ENCODE measurements at places on chromosomes 6 and 20. TPM values are rescaled to one million over a fixed set of nuclear protein-coding genes. Genes with fewer than 3 reads are reported as not detected.

WFDC2 gene
- total RNA-seq = not detected

TPBG gene
- 20.3 TPM for total RNA-seq

POPDC3 gene
- 42.4 TPM for total RNA-seq

IBTK gene
- total RNA-seq = 12.9 TPM

BAK1 gene
- total RNA-seq = 16.3 TPM

JPH2 gene
- not detected for total RNA-seq

GRCh38 chr20:47914792-47915191 is 129.5 kb upstream of the SULF2 start:
- no peak for DNase-seq

- no peak for DNase-seq
Observed at GRCh38 chr6:113219783-113220182, 637.4 kb upstream of the MARCKS start.

DNA sequence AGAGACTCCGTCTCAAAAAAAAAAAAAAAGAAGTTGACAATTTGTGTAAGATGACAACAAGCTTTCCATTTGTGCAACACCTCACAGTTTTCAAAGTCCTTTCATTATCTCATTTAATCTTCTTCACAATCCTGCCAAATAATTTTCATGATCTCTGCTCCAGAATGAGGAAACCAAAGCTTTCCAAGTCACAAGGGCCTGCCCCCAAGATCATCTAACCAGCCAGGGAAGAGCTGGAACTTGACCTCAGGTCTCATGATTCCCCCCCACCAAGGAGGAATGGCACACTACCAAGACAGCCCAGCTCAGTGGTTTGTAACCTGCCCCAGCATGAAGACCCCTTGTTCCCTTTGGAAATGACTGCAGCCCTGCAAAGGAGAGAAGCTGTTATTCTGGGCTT is 74.0 kb upstream of the PIM1 start:
- DNase-seq = no peak

DNA sequence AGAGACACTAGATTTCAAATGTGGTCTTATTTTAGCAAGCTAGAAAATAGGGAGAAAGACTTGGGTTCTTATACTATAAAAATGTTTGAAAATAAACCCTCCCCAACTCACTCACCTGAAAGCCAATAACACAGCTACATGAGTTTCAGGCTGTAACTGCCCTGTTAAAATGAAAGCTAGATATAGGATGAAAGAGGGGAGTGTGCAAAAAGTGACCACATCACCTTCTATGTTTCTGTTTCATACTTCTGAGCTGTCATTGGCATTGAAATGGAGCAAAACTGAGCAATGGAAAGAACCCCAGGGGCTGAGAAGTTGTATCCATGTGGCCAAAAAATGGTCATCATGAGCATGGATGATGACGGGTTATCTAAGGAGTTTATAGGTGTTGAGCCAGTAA is 148.1 kb upstream of the TENT5A start:
- DNase-seq = no peak

- DNase-seq = no peak
Observed at GRCh38 chr6:118240878-118241528, 307.1 kb upstream of the PLN start.

GRCh38 chr6:39056681-39057080 is 8.1 kb downstream of the GLP1R start:
- no peak for DNase-seq

GRCh38 chr6:110325197-110325596 is 33.0 kb downstream of the METTL24 start:
- peak; percentile 85 for DNase-seq

GRCh38 chr6:45351667-45352066 is 23.5 kb downstream of the RUNX2 start:
- no peak for DNase-seq

DNA sequence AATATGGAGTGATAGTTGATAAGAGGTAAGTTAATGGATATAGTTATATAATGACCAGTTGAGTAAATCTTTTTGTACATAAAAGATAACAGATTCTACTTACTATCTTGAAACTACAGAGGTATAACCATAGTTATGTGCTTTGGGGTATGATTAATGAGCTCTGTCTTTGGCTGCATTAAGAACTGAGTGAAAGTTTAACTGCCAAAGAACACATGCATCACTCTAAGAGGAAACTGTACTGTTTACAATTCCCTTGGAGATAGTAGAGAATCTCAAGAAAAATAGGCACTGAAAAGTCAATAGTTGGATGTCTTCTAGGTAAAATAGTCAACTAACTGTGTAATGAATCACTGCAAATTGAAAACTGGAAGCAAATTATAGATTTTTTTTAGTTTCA is 1129.5 kb downstream of the EPHA7 start:
- no peak for DNase-seq

DNA sequence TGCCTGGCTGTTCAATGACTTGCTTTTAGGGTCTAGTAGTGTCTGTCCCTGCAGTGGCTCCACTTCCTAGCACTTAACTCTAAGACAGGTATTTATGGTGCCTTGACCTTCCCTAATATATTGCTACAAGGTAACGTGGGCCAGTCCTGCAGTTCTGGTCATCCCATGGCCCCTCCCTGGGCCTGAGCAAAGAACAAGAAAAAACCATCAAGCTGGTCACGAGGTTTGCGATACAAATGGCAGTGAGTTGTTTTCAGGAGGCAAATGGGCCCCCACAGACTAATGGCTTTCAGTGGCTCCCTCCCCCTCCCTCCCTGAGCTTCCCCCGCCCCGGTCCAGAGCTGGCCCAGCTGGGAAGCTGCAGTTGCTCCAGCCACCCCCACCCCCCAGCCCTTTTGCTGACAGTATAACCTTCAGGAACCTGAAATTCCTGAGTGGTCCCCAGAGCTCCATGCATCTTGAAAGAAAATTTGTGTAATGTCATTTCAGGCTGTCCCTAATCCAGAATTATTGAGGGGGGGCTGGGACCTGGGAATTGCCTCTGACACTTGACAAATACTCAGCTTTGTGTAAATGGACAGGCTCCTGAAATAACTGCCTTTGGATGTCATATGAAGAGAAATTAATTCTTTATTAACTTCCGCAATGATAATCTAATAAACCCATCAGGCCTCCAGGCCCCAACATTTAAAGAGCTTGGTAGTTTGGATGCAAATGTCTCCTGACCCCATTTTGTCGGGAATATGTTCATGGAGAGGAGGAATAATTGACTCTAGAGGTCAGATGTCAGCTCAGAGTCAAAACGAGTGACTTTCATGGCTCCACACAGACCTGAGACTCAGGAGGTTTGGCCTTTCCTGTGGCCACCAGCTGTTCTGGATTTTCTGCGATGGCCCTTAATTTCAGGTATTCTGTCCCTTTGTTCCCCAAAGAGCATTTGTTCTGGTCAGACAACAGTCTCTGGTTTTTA is 153.2 kb upstream of the TOP1 start:
- no peak for DNase-seq

DNA sequence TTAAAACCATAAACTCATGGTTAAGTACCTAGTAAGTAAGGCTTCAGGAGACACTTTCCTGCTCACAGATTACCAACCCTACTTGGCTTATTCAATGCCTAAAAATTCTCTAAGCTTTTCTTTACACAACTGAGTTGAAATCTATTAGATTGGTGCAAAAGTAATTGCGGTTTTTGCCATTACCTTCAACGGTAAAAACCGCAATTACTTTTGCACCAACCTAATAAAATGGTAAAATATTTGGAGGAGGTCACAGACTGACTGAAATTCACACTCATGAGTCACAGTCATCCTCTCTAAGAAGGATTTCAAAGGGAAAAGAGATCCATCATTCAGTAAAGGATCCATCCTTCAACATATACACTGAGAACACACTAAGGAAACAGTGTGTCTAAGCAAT is 25.9 kb downstream of the PKHD1 start:
- DNase-seq = no peak

- DNase-seq = no peak
Observed at GRCh38 chr6:12865671-12866181, 149.2 kb downstream of the PHACTR1 start.

DNA sequence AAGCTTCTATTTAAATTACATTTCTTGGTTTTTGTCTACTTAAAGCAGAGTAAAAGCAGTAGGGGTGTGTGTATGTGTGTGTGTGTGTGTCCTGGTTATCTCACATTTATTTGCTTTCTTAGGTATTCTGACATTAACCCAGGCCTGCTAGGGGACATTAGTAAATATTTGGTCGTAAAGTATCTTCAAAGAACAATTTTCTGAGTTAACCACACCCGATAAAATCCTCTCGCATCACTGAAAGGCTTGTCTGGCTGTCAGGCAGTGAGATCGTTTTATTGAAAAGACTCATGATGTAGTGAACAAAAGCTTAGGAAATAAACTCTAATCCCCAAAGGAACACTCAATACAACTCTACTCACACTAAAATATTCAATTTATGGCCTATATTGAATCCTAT is 77.9 kb downstream of the ZNF217 start:
- no peak for DNase-seq

- DNase-seq = peak; percentile 55
Observed at GRCh38 chr6:35583893-35584688, 71.4 kb upstream of the TULP1 start.

GRCh38 chr6:28838634-28839442 is 84.9 kb downstream of the TRIM27 start:
- peak; percentile 81 for DNase-seq

- DNase-seq = no peak
Observed at GRCh38 chr20:24378661-24379483, 90.6 kb upstream of the SYNDIG1 start.

DNA sequence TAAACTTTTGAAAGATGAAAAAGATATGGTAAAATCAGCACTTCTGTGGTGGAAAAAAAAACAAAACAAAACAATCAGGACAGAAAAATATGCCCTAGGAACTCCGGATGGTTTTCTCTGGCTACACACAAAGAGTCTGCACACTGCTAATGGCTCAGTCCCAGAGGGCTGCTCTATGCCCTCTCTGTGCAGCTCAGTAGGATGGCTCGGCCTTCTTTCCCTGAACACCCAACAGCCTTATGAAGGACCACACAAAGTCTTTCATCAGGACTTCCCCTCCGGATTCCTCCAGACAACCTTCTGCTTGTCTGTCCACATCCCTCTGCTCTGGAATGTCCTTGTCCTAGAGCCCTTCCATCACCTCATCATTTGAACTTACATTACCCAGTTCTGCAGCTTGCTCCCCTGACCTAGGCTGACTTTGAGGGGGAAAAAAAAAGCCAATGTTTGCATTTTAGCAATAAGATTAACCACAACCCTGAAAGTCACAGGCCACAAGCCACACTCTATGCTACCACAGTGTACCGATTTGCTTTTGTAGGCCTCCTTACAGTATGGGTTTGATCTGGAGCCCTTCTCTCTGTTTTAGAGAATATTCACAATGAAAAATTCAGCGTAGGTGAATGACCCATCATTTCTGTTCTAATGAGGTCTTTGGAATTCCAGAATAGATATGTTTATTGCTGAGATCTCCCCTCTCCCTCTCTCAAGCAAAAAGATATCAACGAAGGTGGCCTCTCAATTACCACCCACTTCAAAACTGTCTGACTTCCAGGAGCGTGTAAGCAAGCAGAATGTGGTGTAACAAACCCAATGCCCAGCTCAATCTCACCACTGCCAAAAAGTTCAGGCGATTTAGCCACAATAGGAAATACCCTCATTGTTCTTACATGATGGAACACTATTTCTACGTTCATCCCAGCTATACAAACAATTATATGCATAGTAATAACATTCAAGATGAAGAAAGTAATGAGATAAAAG is 164.0 kb downstream of the GMDS start:
- no peak for DNase-seq

DNA sequence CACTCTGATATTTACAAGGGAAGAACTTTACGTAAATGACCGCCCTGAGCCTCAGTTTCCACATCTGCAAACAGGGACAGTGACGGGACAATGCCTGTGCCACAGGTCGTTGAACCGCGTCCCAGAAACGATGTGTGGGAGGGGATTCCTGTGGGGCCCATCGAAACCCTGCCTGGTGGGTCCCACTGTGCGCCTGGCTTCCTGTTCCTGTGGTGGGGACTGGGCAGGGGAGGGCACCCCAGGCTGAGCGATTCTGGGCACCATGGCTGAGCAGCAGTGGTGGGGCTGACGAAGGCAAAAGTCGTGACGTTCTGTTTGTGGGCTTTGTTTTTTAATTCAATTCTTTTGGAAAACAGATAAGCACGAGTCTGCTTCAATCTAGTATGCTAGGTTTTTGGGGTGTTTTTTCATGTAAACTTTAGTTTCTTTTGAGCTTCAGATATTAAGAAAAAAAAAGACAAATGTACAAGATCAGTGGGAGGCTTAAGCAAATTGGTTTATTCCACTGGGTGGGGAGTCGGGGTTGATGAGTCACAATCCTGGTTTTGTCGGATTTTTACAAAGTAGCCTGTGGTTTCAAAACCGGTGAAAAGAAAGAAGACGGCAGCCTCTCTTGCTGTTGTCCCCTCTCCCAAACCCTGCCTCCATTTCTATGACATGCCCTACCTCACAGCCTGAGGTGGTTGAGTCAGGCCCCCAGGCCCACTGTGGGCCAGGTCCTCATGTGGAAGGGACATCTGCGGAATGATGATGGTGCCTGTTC is 40.4 kb downstream of the GNAS-AS1 start:
- DNase-seq = no peak

- no peak for DNase-seq
Observed at GRCh38 chr6:156057869-156058268, 602.2 kb upstream of the NOX3 start.

GRCh38 chr6:106643061-106643460 is 13.7 kb downstream of the QRSL1 start:
- no peak for DNase-seq

- DNase-seq = no peak
Observed at GRCh38 chr6:87251225-87251624, 71.2 kb upstream of the SMIM8 start.

DNA sequence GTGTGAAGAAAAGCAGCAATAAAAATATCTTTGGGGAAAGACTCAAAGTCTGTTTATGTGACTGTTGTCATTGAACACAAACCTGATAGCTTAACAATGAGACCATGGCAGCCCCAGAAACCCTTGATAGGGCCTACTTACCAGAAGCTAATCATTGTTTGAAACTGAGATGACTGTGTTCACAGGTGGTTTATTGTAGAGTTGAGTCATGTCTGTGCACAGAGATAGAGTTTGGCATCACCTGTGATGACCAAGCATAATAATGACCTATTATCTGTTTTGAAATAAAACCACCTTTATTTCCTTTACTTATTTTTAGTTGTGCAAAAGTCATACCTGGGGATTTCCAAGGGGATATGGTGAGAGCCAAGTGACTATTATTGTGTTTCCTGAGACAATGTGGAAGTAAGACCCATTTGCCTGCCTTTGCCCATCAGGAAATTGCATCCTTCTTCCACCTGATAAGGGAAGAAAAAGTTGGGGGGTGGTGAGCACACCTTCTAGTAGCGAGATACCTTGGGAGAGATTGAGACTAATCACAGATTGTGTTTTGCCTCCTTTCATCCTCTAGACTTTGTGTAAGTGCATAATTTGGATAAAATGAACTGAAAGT is 456.9 kb upstream of the JAG1 start:
- no peak for DNase-seq

GRCh38 chr20:33820362-33820761 is 9.2 kb downstream of the CHMP4B start:
- no peak for DNase-seq

DNA sequence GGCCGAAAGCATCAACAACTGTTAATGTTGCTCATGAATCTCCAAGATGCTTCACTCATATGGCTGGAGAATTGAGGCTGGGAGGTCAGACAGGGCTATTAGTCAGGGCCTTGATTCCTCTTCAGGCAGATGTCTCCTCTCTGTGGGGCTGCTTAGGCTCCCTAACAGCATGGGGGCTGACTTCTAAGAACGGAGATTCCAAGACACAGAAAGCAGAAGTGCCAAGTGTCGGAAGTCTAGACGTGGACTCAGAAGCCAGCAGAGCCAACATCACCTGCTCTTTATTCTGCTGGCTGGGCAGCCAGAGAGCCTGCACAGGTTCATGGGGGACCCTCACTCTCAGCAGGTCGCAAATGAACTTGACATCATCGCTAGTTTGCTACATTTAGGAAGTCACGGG is 279.8 kb downstream of the CDH26 start:
- no peak for DNase-seq

Data from H4 (cell line).